ENCODE measurements at places on chromosomes 11 and 22.

DNA sequence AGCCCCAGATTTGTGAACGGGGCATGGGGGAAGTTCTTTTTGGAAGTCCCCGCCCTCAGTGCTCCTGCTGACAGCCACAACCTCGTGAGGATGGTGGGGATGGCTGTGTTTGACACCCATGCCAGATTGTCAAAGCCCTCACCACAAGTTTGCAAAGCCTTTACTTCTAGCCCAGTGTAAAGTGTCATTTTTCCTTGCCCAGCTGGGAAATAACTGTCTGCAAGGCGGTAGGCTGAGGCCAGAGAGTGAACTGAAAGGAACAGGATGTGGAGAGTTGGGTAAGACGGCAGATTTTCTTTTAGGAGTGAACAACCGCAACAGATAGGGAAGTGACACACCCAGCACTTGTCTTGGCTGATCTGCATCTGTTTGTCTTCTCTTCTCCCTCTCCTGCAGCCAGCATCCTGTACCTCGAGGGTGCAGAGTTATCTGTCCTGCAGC is 13.6 kb downstream of the IL17RA start:
- DNase-seq: no peak

- DNase-seq: no peak
These were observed 19.7 kb downstream of the ZNRF3 start for GRCh38 chr22:28903080-28903479.

DNA sequence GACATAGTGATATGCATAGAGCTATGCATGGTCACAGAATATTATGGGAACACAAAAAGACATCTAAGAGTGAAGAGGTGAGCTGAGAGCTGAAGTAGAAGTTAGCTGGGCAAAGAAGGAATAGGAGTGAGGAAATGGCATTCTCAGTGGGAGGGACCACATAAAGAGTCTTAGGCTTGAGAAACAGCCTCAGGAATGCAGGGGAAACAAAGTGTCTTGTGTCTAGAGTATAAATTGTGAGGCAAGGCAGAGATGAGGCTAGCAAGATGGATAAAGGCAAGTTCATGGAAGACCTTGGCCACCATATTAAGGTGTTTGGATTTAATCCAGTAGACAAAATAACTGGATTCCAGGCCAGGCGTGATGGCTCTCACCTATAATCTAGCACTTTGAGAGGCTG is 40.6 kb upstream of the CRTAM start:
- DNase-seq: no peak

GRCh38 chr11:79678780-79679452 is 238.1 kb upstream of the TENM4 start:
- no peak for DNase-seq

DNA sequence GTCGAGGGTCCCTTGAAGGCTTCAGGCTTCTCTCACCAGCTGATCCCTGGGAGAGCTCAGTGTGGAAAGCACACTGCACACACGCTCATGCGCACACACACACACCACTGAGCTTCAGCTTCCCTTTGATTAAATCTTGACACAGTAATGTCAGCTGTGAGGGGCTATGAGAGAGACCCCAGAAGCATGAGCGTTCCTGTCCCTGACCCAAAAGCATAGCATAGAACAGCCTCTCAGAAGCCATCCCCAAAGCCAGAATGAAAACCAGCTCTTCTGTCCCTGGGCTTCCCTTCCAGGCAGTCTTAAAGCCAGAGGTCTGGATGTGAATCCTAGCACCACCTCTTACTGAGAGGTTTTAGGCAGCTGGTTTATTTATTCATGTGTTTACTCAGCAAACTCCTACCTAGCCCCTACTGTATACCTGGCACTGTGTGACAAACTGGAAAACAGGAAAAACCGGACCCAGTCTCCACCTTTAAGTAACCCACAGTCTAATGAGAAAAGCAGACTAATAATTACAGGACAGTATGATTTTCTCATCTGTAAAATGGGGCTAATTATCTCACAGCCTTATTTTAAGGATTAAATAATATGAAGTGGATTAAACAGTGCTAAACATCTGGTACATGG is 15.9 kb downstream of the GALNT18 start:
- DNase-seq: no peak
